Effector memory CD8-positive, alpha-beta T cell (primary cell): ENCODE measurements at places on chromosomes 5 and 9.

DNA sequence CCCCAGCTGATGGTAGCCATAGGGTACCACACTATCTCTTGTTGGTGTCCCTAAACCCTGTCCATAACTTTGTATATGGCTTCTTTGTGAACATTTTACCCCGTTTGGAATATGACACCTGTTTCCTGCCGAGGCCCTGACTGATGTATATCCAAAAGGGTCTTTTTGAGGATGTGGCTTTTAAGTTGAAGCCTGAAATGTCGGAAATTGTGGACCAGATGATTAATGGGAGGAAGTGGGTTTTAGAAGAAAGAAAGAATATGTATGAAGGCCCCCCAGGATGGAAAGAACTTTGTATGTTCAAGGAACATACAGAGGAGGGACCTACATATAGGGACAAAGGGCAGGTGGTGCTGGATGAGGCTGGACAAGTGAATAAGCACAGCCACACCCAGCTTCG, 16.7 kb upstream of the TNFSF8 start:
- no peak overlapping the region for H3K27ac ChIP-seq
- H3K4me1 ChIP-seq: peaks cover 12% of the 10 kb centered on the region
- peaks cover under 1% of the 10 kb centered on the region for H3K36me3 ChIP-seq
- DNase-seq: no peak
- no peak overlapping the region for H3K4me3 ChIP-seq
- H3K27me3 ChIP-seq: no peaks in the 10 kb centered on the region

DNA sequence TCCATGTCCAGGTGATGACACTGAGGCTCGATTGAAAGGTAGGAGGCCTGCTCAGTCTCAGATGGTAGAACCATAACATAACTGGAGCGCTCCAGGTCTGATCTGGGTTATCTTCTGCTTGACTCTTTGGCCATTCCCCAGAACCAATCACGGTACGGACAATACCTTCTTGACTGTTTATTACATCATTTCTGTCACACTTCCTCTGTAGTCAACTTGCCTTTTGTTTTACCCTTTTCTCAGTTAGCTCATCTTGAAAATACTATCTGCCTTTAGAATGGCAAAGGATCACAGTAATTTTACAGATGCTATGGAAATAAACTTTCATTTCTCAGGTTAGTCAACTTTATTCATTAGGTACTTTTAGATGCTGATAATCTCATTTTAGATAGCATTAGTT, 22.4 kb downstream of the GLRA1 start:
- no peaks in the 10 kb centered on the region for H3K4me1 ChIP-seq
- H3K36me3 ChIP-seq: no peaks in the 10 kb centered on the region
- DNase-seq: no peak
- no peak overlapping the region for H3K27ac ChIP-seq
- no peak overlapping the region for H3K4me3 ChIP-seq

DNA sequence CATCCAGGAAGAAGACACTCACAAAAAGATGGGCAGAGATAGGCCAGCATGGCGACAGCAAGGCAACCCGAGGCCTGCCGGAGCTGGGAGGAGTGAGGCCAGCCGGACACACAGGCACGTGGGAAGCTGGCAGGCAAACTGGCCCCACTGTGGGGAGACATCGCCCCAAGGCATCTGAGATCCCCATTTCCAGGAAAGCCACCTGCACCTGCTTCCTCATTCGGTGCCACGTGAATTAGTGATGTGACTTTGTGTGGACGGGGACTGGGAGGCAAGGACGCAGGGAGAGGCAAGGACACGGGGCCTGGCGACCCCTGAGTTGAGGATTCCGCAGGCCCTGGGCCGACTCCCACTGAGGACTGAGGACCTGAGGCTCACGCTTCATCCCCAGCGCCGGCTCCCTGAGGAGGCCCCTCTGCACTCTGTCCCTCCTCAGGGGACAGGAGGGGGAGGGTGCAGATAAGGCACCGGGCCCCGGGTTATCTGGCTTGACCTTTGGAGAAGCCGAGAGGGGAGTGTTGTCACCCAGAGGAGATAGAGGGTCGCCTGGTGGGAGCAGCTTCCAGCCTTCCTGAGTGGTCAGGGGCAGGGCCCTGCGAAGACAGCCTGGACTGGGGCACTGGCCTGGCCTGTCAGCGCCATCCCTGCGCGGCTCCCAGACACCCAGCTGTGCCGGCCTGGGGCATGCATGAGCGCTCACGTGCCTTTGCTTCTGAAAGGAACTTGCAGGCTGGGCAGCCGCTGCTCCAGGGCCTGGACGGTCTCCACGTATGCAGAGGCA, 39.7 kb downstream of the NDUFS6 start:
- H3K4me1 ChIP-seq: no peaks in the 10 kb centered on the region
- H3K36me3 ChIP-seq: no peaks in the 10 kb centered on the region
- DNase-seq: no peak
- H3K4me3 ChIP-seq: no peak overlapping the region
- no peak overlapping the region for H3K27ac ChIP-seq

DNA sequence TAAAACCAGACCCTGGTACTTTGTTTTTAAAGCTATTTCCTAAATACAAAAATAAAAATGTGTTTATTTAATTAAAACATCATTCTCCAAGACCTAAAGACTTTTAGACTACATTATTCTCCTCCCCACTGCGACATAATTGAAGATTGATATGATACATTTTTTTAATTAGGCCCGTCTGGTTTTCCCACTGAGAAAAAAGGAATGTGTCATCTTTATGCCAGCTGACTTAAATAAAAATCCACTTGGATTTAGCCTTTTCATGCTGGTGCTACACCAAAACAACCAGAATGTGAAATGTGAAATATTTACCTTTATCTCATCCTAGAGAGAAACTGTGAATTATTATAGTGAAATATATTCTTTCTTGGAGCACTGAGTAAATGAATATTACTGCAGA, 155.5 kb upstream of the PPP1R2B start:
- H3K4me1 ChIP-seq: no peaks in the 10 kb centered on the region
- H3K4me3 ChIP-seq: no peak overlapping the region
- H3K27me3 ChIP-seq: peaks cover 18% of the 10 kb centered on the region
- no peak overlapping the region for H3K27ac ChIP-seq

DNA sequence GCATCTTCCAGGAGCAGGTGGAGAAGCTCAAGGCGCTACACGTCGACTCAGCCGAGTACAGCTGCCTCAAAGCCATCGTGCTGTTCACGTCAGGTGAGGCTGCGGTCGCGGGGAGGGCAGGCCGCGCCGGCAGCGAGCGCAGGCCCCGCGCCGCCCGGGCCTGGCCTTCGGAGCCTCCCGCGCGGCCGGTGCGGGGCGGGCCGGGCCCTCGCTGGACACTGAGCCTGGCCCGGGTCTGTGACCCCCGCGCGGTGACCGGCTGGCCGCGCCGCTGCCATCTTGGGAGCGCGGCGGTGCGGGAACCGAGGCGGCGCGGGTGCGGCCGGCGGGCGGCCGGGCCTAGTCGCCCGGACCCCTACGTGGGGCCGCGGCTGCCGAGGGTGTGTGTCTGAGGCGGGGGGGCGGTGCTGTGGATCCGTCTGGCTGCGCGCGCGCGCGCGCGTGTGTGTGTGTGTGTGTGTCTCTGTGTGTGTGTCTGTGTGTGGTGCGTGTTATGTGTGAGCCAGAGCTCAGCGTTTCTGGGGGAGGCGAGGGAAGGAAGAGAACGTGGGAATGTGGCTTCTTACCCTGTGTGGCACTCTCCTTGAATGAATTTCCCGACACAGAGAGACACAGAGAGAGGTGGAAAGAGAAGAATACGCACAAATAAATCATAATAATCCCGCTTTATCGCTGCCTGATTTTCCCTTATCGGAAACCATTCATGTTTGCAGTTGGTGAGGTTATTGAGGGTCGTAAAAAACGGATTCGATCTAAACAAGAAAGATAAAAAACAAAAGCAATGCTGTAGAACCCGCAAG, 5.5 kb downstream of the NR2F1 start:
- peaks cover 7% of the 10 kb centered on the region for H3K4me1 ChIP-seq
- H3K27ac ChIP-seq: no peak overlapping the region
- peak overlapping the region; percentile 5 for H3K4me3 ChIP-seq
- peaks cover 21% of the 10 kb centered on the region for H3K36me3 ChIP-seq

DNA sequence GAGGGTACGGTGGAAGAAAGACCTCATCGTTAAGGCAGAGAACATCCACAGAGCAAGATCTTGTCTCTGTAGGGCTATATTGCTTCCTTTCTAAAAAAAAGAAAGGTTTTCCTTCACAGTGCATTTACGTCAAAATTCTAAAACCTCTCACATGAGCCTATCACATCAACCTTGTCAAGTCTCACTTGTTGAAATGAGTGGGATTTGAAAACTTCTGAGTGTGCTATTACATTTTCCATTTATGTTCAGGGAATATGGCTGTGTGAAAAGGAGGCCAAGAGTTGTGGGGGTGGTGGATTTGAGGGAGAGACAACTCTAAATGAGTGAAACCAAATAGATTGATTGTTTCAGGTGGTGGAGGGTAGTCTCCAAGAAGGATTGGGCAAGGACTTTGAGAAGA, 147.1 kb upstream of the MPDZ start:
- no peak overlapping the region for H3K4me3 ChIP-seq
- H3K27me3 ChIP-seq: no peaks in the 10 kb centered on the region
- H3K27ac ChIP-seq: no peak overlapping the region
- H3K4me1 ChIP-seq: no peaks in the 10 kb centered on the region
- H3K36me3 ChIP-seq: no peaks in the 10 kb centered on the region

DNA sequence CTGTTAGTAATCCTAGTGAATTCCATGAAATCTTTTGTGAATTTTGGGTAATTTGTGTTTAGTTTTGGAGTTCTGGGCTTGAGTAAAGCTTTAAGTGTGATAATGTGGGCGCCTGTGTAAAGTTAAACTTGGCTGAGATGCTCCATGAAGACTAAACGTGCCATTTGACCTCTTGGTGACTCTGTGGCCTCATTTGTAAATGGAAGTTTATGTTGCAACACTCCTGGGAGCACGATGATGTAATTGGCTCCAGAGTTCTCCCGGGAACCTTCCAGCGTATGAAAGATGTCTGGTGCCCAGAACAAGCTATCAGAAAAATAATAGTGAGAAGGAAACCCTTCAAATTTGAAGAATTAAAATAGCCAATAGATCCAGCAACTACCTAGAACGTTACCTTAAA, 981.2 kb downstream of the TLE4 start:
- no peaks in the 10 kb centered on the region for H3K27me3 ChIP-seq
- DNase-seq: no peak
- no peaks in the 10 kb centered on the region for H3K36me3 ChIP-seq
- H3K27ac ChIP-seq: no peak overlapping the region
- H3K4me3 ChIP-seq: no peak overlapping the region
- H3K4me1 ChIP-seq: no peaks in the 10 kb centered on the region

DNA sequence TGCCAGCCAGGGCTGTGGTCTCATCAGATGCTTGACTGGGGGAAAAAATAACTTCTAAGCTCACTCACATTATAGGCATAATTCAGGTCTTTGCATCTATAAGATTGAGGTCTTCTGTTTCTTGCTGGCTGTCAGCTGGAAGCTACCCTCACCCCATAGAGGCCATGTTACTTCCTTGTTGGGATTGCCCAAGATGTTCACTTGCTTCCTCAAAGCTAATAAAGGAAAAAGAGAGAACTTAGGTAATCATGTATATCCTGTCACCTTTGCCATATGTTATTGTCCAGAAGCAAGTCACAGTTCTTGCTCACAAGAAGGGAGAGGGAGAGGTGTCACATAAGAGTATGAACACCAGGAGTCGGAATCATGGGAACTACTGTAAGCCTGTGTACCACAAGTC, 38.7 kb upstream of the ANKRD34B start:
- H3K4me1 ChIP-seq: no peaks in the 10 kb centered on the region
- H3K27ac ChIP-seq: no peak overlapping the region
- H3K4me3 ChIP-seq: no peak overlapping the region
- H3K27me3 ChIP-seq: no peaks in the 10 kb centered on the region
- peaks cover 2% of the 10 kb centered on the region for H3K36me3 ChIP-seq

GRCh38 chr5:66979738-66980137, 216.9 kb downstream of the CD180 start:
- H3K27me3 ChIP-seq: peaks cover 19% of the 10 kb centered on the region
- no peak overlapping the region for H3K4me3 ChIP-seq
- H3K4me1 ChIP-seq: no peaks in the 10 kb centered on the region

DNA sequence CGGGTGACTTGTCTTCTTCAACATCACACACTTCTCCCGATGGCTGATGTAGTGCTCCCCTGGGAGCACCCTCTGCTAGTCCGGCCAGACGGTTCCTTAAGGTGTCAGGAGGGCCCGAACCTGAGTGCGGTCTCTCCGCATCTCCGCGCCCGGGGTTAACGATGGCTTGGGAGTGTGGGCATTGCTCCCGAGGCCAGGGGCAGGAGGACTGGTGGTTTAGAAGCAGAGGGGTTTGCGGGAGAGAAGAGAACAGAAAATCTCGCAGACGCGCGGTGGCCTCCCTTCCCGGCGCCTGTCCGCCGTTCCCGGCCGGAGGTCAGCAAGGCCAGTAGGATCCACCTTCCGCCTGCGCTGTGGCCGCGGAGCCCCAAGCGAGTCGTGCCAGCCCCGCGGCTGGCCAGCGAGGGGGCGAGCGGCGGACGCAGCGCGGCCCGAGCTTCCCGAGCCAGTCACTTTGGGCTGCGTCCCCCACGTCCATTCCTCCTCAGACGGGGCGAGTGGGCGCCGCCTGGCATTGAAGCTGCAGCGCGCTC, 700 bp downstream of the CDO1 start:
- peaks cover 6% of the 10 kb centered on the region for H3K4me1 ChIP-seq
- peak overlapping the region; percentile 70 for H3K4me3 ChIP-seq
- no peak for DNase-seq
- peaks cover 4% of the 10 kb centered on the region for H3K36me3 ChIP-seq
- peaks cover 87% of the 10 kb centered on the region for H3K27me3 ChIP-seq

GRCh38 chr9:135217836-135218235, 130.4 kb downstream of the OLFM1 start:
- no peaks in the 10 kb centered on the region for H3K36me3 ChIP-seq
- no peak for DNase-seq
- peaks cover 89% of the 10 kb centered on the region for H3K27me3 ChIP-seq
- H3K27ac ChIP-seq: no peak overlapping the region

- no peaks in the 10 kb centered on the region for H3K4me1 ChIP-seq
- H3K27ac ChIP-seq: no peak overlapping the region
- no peak for DNase-seq
These were observed 19.5 kb upstream of the ERCC6L2 start for GRCh38 chr9:95855961-95856360.

- H3K4me1 ChIP-seq: no peaks in the 10 kb centered on the region
- H3K36me3 ChIP-seq: peaks cover 66% of the 10 kb centered on the region
- no peak overlapping the region for H3K4me3 ChIP-seq
- H3K27ac ChIP-seq: no peak overlapping the region
- no peak for DNase-seq
These were observed 5.3 kb downstream of the NSA2 start for GRCh38 chr5:74772359-74772758.

DNA sequence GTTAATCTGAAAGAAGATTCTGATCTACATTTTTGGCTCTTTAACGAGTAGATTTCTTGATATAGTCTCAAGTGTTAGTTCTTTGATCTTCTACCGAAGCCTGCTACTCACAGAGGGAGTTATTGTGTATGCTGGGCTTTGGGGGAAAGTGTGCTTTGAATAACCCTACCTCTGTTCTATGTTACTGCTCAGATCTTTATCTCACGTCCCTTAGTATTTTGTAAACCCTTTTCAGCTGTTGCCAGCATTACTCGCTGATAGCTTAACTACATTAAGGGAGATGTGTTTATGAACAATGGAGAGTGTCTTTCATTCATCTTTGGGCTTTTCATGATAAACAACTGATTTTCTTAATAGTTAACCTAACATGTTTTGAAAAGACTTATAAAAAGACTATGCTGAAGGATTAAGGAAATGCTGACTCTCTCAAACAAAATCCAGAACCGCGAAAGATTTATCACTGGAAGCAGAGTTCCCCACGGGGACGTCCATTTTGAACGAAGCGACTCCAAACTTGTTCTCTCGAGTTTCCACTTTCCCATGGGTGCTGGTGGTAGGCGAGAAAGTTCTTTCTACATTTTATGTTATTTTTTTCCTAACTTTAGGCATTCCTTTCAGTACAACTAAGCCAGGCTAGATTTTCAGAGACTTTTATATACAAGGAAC, 27.9 kb upstream of the ALDH1A1 start:
- H3K27me3 ChIP-seq: no peaks in the 10 kb centered on the region
- H3K27ac ChIP-seq: no peak overlapping the region
- DNase-seq: no peak
- no peaks in the 10 kb centered on the region for H3K36me3 ChIP-seq
- H3K4me1 ChIP-seq: no peaks in the 10 kb centered on the region
